ENCODE measurements at places on chromosomes 1 and 21. TPM values are rescaled to one million over a fixed set of nuclear protein-coding genes. Genes with fewer than 3 reads are reported as not detected.

DNA sequence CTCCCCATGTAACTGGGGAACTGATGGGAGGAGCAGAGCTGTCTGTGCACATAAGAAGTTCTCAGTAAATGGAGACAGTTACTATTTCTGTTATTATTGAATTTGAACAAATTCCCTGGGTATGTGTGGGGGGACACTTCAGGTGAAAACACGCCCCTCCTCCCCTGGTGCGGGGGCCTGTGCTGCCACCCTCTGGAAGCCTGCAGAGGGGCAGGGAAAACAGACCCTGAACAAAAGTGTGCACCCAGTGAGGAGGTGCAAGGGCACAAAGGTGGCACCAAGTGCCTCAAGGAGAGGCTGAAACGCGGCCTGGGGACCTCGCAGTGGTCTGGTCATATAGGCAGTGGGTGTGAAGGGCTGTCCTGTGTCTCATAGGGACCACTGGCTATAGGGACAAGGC lies 18.2 kb upstream of the NADK start:
- DNase-seq: no peak

- DNase-seq: no peak
Measured at GRCh38 chr21:29091033-29091432, 17.6 kb upstream of the CCT8 start.

Gene GLIS1
- not detected for total RNA-seq

DNA sequence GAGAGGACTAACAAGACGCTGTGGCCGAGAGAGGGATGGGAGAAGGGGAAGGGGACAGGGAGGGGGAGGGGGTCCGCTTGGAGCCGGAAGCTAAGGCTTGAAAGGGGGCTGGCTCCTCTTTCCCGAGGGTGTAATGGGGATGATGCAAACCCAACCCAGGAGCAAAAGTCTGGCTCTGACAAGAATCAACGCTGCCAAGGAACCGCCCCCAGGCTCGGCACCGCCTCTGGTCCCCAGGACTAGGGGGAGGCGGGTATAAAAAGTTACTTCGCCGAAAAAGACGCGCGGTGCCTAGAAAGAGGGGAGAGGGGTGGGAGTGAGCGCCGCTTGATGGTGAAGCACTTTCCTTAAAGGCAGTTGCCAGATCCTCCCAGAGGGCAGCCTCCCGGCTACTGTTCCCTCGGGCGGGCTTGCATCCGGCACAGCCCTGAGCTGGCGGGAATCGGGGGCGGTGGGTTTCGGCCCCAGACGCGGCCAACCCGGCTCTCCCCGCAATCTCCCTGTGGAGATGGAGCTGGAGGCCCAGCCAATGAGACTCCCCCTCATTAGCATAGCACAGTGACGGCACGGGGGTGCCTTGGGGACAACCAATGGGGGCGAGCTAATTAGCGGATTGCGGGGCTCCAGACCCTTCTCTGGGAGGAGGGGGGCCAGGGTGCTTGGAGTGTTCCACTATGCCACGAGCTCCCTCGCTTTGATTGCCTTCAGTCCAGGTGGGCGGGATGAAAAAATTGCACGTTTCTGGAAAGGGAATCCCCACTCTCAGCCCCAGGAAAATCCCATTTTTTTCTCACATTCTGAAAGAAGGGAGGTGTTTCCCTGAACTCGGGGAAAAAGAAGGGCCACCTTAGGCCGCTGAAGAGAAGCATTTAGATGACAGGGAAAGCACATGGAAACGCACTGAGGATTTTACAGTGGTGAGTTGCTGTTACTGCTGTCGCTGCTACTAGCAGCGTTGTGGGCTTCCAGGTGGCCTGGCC lies at the start of gene KCNT2:
TSS of gene KCNT2 (minus strand) at position 51 of the 980 bp plus-strand sequence. CDS start 131 bp downstream, outside the sequence.
- DNase-seq: peak; percentile 3

DNA sequence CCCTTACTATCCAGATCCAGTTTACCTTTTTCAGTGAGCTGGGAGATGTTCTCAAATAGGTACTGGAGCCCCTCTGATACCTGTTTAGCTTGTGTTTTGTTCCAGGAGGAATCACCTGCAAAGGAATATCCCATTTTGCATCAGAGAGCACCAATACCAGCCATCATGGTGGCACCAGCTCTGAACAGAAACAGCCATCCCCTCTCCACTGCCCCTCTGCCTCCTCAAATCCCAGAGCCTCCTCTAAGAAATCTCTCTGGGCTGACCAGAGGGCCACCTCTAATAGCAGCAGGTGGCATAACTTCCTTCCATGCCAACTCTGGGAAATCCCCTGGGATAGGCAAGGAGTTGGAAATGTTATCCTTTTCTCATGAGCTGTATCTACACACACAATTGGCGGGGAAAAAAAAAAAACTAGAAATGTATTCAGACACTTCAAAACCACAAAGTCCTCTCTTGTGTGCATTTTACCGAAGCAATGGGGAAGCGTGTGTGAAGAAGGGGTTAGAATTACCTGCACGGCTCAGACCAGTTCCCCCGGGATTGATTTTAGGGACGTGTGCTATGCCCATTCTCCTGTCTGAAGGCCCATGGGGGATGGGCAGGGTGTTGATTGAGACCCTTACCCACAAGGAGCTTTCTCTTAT lies 2.4 kb downstream of the PGLYRP4 start:
- no peak for DNase-seq

DNA sequence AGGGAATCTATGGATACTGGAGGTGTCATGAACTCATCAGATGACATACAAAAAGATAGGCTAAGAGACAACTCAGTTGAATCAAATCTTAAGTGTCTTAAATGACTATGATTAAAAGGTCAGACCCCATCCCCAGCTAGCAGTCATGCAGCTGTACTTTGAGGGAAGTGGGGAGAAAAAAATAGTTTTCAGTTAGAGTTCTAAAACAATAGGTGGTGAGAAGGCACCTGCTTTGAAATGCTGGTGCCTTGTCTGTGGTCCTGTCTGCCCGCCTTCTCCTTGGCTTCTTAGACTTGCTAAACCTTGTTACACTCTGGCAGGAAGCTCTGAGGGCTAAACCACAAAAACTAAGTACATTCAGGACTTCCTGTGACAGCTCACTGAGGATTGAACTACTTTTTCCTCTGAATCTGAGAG lies 15.3 kb downstream of the CD2 start:
- DNase-seq: peak; percentile 72

- no peak for DNase-seq
Measured at GRCh38 chr21:42254651-42255601, 36.0 kb downstream of the ABCG1 start.

DNA sequence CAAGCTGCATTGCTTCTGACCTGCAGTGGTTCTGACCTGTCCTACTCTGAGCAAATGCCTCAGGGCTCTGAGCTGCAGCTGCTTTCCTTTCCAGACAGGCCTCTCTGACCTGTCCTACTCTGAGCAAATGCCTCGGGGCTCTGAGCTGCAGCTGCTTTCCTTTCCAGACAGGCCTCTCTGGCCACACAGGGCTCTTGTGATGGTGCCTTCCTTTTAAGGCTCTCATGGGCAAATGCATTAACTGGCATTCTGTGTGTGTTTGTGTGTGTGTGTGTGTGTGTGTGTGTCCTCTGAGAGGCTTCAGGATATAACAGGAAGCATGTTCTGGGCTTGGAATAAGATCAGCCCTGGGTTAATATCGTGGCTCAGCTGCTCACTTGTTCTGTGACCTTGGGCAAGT lies 131.3 kb downstream of the NTPCR start:
- no peak for DNase-seq

DNA sequence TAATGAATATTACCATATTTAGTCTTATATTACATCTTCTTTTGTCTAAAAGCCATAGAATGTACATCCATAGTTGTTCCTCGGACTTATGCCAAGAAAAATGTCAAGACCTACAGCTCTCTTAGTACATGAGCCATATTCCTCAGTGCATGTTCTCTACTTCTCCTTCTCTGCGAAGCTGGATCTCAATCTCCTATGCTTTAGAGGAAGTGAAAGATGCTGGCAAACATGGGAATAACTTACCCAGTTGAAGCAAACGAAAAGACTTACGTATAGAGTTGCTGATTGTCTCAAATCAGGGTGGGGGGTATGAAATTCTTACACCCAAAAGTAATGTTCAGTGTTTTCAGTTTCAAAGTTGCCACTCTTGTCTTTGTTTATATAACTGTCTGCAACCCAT lies 32.7 kb downstream of the OR13G1 start:
- DNase-seq: no peak

DNA sequence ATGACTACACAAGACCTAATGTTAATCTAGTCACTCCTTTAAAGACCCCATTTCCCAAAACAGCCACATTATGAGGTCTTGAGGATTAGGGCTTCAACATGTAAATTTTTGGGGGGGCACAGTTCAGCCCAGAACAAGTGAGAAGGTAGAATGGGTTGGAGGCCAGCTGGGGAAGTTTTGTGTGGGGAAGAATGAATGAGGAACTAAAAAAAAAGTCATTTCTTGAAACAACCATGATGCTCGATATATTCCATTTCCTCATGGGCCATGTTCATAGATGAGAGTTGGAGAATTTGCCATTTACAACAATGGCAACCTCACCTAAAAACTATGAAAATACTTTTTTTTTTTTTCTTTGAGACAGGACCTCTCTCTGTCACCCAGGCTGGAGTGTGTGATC lies 14.5 kb downstream of the NLRP3 start:
- DNase-seq: no peak

DNA sequence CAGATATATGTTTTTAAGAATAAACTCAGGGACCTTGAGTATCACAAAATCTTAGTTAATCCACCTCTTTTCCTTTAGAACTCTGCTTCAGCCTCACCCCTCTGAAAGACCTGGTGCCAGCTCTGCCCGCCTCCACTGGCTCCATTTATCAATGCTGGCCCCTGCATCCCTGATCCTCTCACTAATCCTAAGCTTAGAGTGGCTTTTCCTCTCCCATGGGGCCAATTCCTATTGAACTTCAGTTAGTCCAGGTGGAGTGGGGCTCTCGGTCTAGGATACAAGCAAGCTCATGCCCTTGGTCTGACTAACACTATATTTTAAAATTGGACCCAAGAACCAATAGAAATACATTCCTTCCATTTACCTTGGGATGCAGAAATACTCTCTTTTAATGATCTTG lies 87.0 kb downstream of the RGS7 start:
- DNase-seq: no peak

- no peak for DNase-seq
Measured at GRCh38 chr21:45747233-45747766, 103.8 kb downstream of the PCBP3 start.

Gene S100A3
- not detected for total RNA-seq

Gene OLFML3
- total RNA-seq: 0.90 TPM

Gene RBM11
- 4.9 TPM for total RNA-seq

Gene CFAP141
- total RNA-seq: not detected

GRCh38 chr1:200971955-200972711 lies 51.4 kb downstream of the KIF21B start:
- DNase-seq: peak; percentile 46

DNA sequence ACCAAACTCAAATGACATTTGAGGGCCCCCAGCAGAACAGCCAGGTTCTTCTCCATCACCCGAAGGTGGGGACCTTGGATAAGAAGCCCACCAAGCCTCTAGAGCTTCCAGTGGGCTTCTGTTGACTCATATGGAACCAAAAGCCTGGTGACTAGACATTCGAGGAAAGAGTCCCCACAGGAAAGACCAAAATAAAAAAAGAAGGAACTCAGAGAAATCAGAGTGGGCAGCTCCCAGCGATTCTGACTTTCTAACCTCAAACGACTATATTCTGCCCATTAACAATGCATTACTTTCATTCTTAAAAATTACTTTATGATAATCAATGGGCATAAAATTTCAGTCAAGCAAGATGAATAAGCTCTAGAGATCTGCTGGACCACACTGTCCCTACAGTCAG lies 9.6 kb upstream of the CHIT1 start:
- no peak for DNase-seq

Gene RGSL1
- total RNA-seq: not detected

Gene METTL13
- total RNA-seq: 38.0 TPM

DNA sequence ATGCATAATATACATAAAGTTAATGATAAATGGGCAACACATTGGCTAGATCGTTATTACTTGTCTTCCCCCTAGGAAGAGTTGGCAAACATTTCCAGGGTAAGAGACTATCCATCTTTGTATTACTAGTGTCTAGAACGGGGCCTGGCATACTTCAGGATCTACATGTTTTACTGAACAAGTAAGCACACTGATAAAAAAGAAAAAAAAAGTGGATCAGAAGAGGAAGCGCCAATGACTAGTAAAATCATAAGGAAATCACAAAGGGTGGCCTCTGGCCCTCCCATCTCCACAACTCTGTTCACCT lies 482 bp downstream of the TM2D1 start:
- DNase-seq: no peak

GRCh38 chr1:96660051-96660450 lies 61.5 kb upstream of the PTBP2 start:
- DNase-seq: no peak

GRCh38 chr1:182215764-182216163 lies 154.3 kb upstream of the ZNF648 start:
- DNase-seq: no peak

GRCh38 chr1:82299056-82299455 lies 498.3 kb downstream of the ADGRL2 start:
- DNase-seq: no peak

GRCh38 chr21:45470087-45470515 lies 65.1 kb downstream of the COL18A1 start:
- no peak for DNase-seq

DNA sequence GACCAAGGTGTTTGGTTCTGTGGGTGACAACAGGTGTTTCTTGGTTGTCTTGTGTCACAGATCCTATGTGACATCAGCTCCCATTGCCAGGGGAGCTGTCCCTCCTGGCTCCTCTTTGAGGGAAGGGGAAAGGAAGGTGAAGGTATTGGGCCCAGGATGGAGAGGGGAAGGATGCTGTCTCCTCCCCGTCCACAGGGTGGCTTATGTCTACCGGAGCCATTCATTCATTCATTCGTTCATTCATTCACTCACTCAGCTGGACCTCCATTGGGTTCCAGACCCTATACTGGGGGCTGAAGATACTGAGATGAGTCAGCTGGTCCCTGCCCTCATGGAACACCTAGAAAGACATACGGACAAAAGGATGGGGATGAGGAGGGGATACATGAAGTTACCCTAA lies 38.9 kb downstream of the EPHB2 start:
- no peak for DNase-seq

DNA sequence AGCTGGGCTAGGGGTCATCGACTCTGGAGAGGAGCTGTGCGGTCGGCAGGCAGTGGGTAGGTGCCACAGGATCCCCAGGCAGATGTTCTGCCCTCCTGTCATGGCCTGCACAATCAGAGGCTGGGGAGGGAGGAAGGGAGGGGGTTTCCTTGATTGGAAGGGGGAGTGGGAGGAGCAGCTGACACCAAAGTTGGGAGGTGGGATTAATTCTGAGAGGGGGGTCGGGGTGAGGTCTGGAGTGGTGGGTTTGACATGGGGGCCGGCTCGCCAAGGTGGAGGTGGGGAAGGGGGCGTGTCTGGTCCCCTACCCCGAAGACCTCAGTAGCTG lies 651 bp upstream of the HPCA start:
- no peak for DNase-seq

GRCh38 chr1:36570006-36570405 lies 87.3 kb upstream of the CSF3R start:
- no peak for DNase-seq

DNA sequence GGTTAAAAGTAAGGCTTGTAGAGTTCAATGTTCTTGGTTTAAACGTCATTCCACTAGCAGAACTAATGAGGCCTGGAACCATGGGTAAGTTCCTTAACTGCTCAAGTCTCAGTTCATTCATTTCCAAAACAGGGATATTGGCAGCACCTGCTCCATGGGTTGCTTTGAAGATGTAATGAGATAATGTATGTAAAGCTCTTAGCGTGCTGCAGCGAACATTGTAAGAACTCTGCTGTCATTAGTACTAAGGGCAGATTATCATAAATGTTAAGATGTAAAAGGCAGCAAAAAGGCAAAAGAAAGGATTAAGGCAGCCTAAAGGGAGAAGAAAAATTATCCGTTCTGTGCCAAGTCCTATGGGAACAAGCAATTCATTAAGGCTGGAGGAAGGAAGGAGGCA lies 129.1 kb upstream of the NGF start:
- no peak for DNase-seq

GRCh38 chr1:67752306-67752705 lies 67.3 kb downstream of the GADD45A start:
- DNase-seq: no peak

Gene PLA2G2F
- not detected for total RNA-seq

Measured in activated T-cell treated with anti-CD3 and anti-CD28 coated beads, Interleukin-2, amount 50 U/mL, for 72 hours (primary cell).